Activated CD4-positive, alpha-beta T cell treated with anti-CD3 and anti-CD28 coated beads for 1 hour (primary cell): ENCODE measurements at places on chromosomes 7 and 10.

DNA sequence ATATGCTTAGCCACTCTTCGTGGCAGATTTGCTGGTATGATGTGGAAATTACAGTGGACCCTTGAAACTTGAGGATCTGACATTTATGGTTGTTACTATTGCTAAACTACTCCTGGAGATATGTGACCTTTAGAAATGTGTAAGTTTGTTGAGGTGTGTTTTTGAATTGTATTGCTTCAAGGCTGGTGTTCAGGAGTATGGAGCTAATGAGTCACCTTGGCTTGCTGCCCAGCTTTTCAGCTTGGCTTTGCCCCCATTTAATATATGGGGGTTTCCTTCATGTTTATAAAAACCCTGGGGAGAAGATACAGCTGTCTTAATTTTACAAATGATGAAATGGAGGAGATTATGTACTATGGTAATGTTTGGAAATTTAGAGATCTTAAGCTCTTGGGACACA lies 11.6 kb downstream of the HBP1 start:
- peak; percentile 53 for DNase-seq

DNA sequence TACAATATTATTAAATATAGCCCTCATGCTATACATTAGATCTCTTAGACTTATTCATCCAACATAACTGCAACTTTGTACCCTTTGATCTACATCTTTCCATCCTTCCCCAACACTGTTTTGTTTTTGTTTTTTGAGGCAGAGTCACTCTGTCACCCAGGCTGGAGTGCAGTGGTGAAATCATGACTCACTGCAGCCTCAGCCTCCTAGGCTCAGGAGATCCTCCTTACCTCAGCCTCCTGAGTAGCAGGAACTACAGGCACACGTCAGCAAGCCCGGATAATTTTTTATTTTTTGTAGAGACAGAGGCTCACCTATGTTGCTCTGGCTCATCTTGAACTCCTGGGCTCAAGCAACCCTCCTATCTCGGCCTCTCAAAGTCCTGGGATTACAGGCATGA lies 53.3 kb downstream of the NT5C2 start:
- no peak for DNase-seq

DNA sequence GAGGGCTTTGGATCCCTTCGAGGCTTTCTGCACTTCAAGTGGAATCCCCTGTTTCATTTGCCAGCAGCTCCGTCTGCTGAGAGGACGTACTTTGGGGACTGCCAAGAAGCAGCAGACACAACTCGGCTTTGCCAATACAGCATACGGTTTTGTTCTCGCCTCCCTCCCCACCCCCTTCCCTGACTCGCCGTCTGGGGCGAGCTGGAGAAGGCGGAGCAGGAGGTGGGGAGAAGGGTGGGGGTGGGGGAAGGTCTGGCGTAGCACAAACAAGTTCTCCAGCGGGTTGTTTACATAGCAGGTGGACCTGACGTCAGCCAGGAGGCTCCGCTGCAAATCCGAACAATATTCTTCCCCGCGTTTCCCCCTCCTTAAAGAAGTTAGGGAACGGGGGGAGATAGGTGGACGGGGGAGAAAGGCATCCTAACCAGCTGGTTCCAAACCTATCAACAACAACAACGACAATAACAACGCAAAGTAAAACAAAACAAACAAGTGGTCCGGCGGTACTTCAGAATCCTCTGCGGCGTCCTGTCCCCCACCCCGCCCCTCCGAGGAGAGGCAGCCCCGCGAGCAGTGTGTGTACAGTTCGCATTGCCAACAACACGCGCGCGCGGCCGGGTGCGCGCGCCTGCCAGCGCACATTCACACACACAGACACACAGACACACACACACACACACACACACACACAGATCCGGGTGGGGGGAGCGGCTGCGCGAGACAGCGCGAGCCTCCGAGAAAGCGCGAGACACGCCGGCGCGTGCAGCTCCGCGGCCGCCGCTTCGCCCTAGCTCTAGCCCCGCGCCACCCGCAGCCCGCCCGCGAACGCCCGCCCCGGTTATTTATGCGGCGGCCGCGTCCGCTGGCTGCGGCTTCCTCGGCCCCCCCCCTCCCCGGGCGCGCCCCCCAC lies 167.0 kb upstream of the PPP1R3A start:
- DNase-seq = no peak

GRCh38 chr7:129975309-129975708 lies 22.5 kb upstream of the UBE2H start:
- DNase-seq = no peak

GRCh38 chr10:112949143-112949823 lies 764 bp upstream of the TCF7L2 start:
- DNase-seq = no peak

GRCh38 chr7:47653550-47654411 lies 71.9 kb upstream of the TNS3 start:
- DNase-seq = no peak
